ENCODE measurements at places on chromosomes 16 and 17. TPM values are rescaled to one million over a fixed set of nuclear protein-coding genes. Genes with fewer than 3 reads are reported as not detected.

- H3K27ac ChIP-seq: peak overlapping the region; percentile 72
- no peaks in the 10 kb centered on the region for H3K27me3 ChIP-seq
- no peaks in the 10 kb centered on the region for H3K36me3 ChIP-seq
Observed at GRCh38 chr17:81058263-81058871, 23.4 kb downstream of the BAIAP2 start.

The MSLN gene
- total RNA-seq: 155 TPM

DNA sequence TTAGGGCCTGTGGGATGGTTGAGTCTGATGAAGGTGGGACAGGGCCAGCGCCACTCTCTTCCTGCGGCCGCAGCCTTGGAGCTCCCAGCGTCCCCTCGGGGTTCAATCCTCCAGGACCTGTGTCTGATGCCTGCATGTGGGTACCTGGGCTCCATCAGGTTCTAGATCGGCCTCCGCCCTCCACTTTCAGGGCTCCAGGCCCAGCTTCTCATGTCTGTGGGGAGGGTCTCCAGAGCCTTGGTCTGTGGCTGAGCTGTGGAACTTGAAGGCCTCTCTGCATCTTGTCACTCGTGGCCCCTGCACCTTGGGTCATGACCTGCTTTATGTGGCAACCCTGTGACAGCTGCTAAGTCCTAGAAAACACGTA lies 89.8 kb upstream of the ZNF750 start:
- H3K4me3 ChIP-seq: no peak overlapping the region
- DNase-seq: no peak
- H3K27me3 ChIP-seq: no peaks in the 10 kb centered on the region
- peaks cover 16% of the 10 kb centered on the region for H3K36me3 ChIP-seq

The SEPTIN1 gene
- total RNA-seq: 3.3 TPM

DNA sequence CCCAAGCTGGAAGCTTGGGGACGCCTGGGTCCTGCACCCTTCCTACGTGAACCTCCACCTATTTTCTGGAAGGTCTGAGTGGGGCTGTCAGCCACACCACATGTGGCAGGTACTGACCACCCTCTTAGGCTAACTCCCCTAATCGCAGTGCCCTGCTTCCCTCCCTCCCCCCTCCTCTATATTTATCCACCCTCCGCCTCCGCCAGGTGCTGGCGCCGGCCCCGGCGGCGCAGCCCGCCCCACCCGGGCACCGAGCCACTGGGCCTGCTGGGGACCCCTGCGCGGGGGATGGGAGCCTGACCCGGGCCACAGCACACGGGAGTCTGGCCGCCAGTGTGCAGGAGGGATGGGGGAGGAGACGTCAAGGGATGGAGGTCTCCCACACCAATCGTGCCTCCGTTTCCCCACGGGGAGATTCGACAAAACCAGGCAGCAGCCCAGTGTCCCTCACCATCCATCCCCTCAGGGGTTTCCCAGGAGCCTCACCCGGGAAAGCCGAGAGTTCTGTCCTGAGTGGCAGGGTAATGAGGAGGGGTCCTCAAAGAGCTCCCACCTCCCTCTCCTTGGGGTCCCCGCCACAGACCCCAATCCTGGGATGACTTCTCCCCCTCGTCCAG lies 1.3 kb downstream of the PLEKHH3 start:
- no peaks in the 10 kb centered on the region for H3K27me3 ChIP-seq
- peak overlapping the region; percentile 82 for H3K27ac ChIP-seq
- H3K4me1 ChIP-seq: peaks cover 47% of the 10 kb centered on the region
- no peak for DNase-seq
- H3K36me3 ChIP-seq: no peaks in the 10 kb centered on the region

DNA sequence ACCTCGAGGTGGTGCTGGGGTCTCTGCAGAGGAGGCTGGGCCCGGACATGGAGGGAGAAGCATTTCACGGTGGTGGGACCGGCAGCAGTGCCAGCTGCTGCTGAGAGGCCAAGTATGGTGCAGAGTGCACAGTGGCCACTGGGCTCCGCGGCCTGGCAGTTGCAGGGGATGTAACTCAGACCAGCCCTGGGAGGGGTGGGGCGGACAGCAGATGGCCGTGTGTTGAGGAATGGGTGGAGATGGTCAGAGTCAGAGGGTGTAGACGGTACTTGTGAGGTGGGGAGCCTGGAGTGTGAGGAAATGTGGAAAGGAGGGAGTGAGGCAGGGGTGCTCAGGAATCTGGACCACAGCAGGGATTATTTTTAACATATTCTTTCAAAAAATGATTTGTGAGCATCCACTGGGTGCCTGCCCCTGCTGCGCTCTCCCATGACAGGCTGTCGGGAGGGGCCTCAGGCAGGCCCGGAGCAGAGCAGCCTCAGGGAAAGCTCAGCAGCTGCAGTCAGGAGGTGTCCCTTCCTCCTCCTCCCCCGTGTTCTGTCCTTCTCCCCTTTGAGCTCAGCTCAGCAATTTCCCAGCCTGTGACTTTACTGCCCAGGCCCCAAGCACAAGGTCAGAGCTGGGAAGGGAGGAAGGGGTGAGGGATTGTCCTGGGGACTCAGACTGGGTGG lies 113.1 kb downstream of the RAP1GAP2 start:
- H3K27ac ChIP-seq: no peak overlapping the region
- no peak for DNase-seq
- H3K4me3 ChIP-seq: no peak overlapping the region
- H3K27me3 ChIP-seq: no peaks in the 10 kb centered on the region

DNA sequence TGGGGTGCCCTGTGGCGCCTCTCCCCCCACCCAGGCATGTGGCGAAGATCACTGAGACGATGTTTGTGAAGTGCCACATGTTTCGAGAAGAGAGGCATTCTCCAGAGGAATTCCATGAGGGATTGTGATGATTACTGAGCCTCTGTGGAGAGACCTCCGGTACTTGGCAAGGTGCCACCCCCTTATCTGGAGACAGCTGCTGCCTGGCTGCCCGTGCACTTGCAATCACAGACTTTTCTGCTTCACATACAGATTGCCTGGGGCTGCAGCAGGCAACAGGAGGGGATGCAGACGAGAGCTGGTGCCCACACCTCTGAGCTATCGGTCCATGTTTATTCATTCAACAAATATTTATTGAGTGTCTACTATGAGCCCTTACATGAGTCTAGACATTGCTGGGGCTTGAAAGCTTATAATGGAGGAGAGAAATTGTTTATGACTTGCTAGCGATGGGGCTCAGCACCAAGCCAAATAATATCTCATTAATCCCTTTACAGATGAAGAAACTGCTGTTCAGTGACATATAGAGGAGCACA lies 317.2 kb upstream of the ZFHX3 start:
- H3K4me3 ChIP-seq: no peak overlapping the region
- no peaks in the 10 kb centered on the region for H3K4me1 ChIP-seq
- no peaks in the 10 kb centered on the region for H3K27me3 ChIP-seq
- no peak overlapping the region for H3K27ac ChIP-seq
- H3K36me3 ChIP-seq: no peaks in the 10 kb centered on the region
- DNase-seq: peak; percentile 97

- H3K4me3 ChIP-seq: peak overlapping the region; percentile 55
- no peaks in the 10 kb centered on the region for H3K36me3 ChIP-seq
- peaks cover 5% of the 10 kb centered on the region for H3K4me1 ChIP-seq
- peak overlapping the region; percentile 89 for H3K27ac ChIP-seq
- H3K27me3 ChIP-seq: peaks cover 55% of the 10 kb centered on the region
- DNase-seq: peak; percentile 98
Observed at GRCh38 chr16:86509759-86510464, 415 bp upstream of the FOXF1 start.

GRCh38 chr16:87297918-87298631 lies 19.1 kb downstream of the C16orf95 start:
- peak; percentile 35 for DNase-seq
- H3K27ac ChIP-seq: no peak overlapping the region
- H3K4me1 ChIP-seq: no peaks in the 10 kb centered on the region
- no peaks in the 10 kb centered on the region for H3K27me3 ChIP-seq
- H3K4me3 ChIP-seq: no peak overlapping the region

DNA sequence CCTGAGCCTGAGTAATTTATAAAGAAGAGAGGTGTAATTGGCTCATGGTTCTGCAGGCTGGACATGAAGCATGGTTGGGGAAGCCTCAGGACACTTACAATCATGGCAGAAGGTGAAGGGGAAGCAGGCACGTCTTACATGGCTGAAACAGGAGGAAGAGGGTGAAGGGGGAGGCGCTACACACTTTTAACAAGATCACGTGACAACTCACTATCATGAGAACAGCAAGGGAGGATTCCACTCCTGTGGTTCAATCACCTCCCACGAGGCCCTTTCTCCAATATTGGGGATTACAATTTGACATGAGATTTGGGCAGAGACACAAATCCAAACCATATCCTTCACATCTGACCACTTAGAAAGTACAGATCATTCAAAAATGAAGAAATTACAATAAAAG lies 110.6 kb upstream of the SHISA6 start:
- H3K36me3 ChIP-seq: no peaks in the 10 kb centered on the region
- no peak overlapping the region for H3K4me3 ChIP-seq
- no peak overlapping the region for H3K27ac ChIP-seq
- H3K4me1 ChIP-seq: no peaks in the 10 kb centered on the region

DNA sequence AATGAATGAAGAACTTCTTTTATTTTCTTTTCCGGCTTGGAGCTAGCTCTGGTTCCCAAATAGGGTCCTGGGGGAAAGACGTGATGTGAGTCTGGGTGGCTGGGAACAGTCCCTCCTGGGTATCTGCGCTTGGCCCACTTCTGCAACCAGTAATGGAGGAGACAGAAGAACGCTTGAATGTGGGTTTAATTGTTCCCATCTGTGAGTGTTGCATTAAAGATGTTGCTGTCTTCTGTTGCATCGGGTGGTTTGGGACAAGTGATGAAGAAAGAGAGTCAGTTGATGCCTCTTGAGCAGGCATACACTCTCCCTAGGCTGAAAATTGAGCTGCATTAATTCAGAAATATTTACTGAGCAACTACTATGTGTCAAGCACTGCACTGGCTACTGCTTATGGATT lies 511.1 kb downstream of the CDH13 start:
- H3K27me3 ChIP-seq: no peaks in the 10 kb centered on the region
- H3K36me3 ChIP-seq: no peaks in the 10 kb centered on the region
- no peak overlapping the region for H3K4me3 ChIP-seq

The OR1A1 gene
- not detected for total RNA-seq

The CACNG5 gene
- total RNA-seq: not detected

The ADAP2 gene
- total RNA-seq: 37.1 TPM

DNA sequence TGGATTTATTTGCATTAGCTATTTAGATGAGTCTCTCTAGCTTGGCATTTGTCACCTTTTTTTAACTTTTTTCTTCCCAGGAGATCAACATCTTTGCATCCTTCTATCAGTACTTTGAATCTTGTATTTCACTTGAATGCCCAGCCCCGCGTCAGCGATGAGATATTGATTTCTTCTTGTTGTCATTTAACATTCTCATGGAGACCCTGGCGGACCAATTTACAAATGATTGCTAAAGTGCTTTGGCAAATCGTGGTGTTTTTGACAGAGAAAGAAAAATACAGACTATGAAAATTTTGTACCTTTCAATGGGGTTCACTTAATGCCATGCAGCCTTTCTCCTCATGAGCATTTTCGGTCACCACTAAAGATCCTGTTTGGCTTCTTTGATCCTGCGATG lies 269.7 kb downstream of the ABCC12 start:
- no peak overlapping the region for H3K4me3 ChIP-seq
- no peaks in the 10 kb centered on the region for H3K36me3 ChIP-seq
- H3K27ac ChIP-seq: no peak overlapping the region
- no peaks in the 10 kb centered on the region for H3K27me3 ChIP-seq
- no peak for DNase-seq
- no peaks in the 10 kb centered on the region for H3K4me1 ChIP-seq

GRCh38 chr17:65328567-65328966 lies 191.4 kb downstream of the RGS9 start:
- H3K4me1 ChIP-seq: peaks cover 15% of the 10 kb centered on the region
- H3K36me3 ChIP-seq: no peaks in the 10 kb centered on the region
- H3K27ac ChIP-seq: no peak overlapping the region

- H3K27ac ChIP-seq: peak overlapping the region; percentile 86
- no peaks in the 10 kb centered on the region for H3K4me1 ChIP-seq
- H3K27me3 ChIP-seq: no peaks in the 10 kb centered on the region
- H3K36me3 ChIP-seq: peaks cover 40% of the 10 kb centered on the region
- no peak overlapping the region for H3K4me3 ChIP-seq
- DNase-seq: no peak
Observed at GRCh38 chr17:45092911-45093430, 31.9 kb downstream of the NMT1 start.

The GSE1 gene
- 122 TPM for total RNA-seq

Measured in lung (tissue), 17 donors.